ENCODE measurements at places on chromosomes 11 and 22.

DNA sequence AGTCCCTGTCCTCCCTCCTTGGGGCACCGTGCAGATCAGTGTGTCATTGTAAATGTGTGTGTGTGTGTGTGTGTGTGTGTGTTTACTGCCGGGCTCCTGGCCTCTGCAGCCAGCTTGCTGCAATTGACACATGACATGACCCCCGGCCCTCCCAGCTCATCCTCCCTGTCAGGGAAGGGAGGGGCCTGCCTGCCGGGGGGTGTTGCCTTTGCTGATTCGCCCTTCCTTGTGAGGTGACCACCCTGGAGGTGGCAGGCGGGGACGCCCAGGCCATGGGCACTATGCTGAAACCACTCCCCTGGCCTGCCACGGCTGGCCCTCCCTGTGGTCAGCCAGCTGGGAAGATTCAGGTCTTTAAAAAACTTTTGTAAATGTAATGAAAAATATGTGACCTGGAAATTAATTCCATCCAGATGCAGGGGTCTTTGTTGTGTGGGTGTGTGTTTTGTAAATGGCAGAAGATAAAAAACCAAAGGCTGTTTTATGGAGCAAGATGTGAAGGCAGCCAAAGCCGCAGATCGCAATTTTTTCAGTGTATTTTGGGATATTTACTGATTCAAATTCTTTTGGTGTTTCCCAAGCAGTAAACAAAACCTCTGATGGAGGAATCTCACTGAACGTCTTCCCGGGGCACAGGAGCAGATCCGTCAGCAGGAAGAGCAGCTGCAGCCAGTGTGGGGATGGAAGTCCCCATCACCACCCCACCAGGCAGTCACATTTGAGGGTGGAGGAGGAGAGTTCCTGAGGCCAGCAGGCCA is 23.2 kb downstream of the SHISAL1 start:
- no peak for DNase-seq

- DNase-seq = no peak
These were observed 7.3 kb upstream of the BRSK2 start for GRCh38 chr11:1382429-1382828.

GRCh38 chr11:120940160-120940848 is 83.6 kb upstream of the TBCEL start:
- no peak for DNase-seq

GRCh38 chr11:46729110-46730027 is 10.4 kb downstream of the F2 start:
- DNase-seq = no peak

- DNase-seq = no peak
These were observed 51.1 kb downstream of the IGSF9B start for GRCh38 chr11:133905677-133906156.

- DNase-seq = no peak
These were observed at the start of gene CHEK1 for GRCh38 chr11:125624756-125625213. TSS of gene CHEK1 (plus strand) at chr11:125625163. CDS start at chr11:125626769, 1,606 bp downstream.

- peak; percentile 90 for DNase-seq
These were observed 145.0 kb upstream of the THY1 start for GRCh38 chr11:119567688-119568582.

GRCh38 chr11:110331626-110332025 is 35.2 kb upstream of the RDX start:
- DNase-seq = no peak

GRCh38 chr22:24419475-24419850 is 7.9 kb upstream of the ADORA2A start:
- no peak for DNase-seq

GRCh38 chr11:2644844-2645778 is 54.7 kb downstream of the KCNQ1OT1 start:
- DNase-seq = no peak

- no peak for DNase-seq
These were observed 14.3 kb upstream of the ACER3 start for GRCh38 chr11:76846441-76846840.

GRCh38 chr22:28715611-28716010 is 26.0 kb downstream of the CHEK2 start:
- no peak for DNase-seq

DNA sequence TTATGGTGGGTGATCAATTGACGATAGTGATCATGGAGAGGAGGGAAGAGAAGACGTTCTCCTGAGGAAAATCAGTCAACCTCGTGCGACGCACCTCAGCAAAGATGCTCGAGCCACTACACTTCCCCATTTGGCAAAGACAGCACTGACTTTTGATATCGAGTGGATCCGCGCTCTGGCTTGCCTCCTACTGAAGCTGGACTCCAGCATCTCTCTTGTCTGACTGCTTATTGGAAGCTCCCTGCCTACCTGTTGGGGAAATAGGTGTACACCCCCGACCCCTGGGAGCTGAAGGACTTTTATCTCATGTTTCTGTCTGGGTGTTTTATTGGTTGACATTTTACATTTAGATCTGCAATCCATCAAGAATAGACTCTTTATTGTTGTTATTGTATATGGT is 476.8 kb upstream of the B3GAT1 start:
- DNase-seq = no peak

- no peak for DNase-seq
These were observed 447.1 kb downstream of the TBC1D22A start for GRCh38 chr22:47209547-47210023.

GRCh38 chr11:7639643-7640025 is 33.7 kb downstream of the CYB5R2 start:
- DNase-seq = no peak

- no peak for DNase-seq
These were observed 714.0 kb downstream of the NTM start for GRCh38 chr11:132084433-132084832.

DNA sequence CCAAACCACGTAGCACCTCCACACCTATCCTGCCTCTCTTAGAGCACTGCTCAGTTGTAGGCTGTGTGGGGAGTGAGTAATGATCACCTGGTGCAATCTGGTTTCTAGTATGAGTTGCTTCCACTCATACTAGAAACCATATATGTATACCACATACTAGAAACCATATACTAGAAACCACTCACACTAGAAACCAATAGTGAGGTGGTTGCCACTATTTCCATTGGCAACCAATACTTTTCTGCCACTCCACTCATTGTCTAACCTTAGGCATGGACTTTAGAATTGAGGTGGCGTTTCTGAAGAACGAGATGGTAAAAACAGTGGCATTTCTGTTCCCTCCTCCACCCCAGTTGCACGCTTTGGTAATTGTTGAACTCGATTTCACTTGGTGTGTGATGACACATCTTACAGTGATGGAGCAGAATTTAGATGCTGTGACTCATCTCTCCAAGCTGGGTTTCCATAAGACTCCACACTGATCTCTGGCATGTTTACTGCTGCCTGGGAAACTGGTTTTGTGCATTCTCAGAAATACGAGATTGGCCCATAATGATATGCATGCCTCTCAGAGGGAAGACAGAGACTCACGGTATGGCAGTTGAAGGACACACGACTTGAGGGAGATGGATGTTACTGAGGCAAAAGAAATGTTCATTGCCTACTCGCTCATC is 82.9 kb downstream of the KIRREL3 start:
- DNase-seq = peak; percentile 98
